ENCODE measurements at places on chromosomes 6 and 20.
A peak's percentile ranks its signal among the peaks of the same experiment; 100 is the strongest.

DNA sequence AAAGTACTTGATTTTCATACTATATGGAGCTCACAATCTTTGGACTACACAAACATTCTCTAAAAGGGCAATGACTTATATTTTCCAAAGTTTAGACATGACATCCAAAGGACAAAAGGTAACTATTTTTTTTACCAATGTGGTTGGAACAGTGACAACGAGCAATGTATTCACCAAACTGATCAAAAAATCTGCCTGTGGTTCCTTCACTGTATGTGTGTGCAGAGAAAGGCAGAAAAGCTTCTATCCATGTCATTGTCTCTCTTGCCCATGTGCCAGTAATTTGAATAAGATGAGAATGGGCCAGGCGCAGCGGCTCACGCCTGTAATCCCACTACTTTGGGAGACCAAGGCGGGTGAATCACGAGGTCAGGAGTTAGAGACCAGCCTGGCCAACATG, 25.5 kb downstream of the MCUR1 start:
- no peak for DNase-seq

- DNase-seq: no peak
Observed at GRCh38 chr6:129635396-129636130, 74.4 kb downstream of the ARHGAP18 start.

- no peak for DNase-seq
Observed at GRCh38 chr20:4771004-4771403, 49.3 kb downstream of the PRND start.

- no peak for DNase-seq
Observed at GRCh38 chr6:131013495-131013894, 49.5 kb downstream of the EPB41L2 start.

DNA sequence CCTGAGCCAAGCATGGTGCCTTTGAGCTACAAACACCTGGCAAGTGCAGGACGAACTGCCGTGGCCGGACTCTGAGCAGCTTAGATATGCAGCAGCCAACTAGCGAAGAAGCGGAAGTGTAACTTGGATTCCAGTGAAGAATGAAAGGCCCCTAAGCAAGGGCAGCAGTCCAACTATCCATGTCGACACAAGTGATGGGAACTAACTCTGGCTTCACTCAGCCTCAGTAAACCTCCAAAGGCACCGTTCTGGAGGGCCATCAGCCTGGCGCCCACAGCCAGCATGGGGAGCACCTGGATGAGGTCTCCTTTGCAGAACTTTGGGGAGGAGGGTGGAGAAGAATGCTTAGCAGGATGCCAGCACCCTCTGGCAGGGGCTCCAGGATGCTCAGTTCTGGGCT, 78.4 kb upstream of the MLN start:
- no peak for DNase-seq

DNA sequence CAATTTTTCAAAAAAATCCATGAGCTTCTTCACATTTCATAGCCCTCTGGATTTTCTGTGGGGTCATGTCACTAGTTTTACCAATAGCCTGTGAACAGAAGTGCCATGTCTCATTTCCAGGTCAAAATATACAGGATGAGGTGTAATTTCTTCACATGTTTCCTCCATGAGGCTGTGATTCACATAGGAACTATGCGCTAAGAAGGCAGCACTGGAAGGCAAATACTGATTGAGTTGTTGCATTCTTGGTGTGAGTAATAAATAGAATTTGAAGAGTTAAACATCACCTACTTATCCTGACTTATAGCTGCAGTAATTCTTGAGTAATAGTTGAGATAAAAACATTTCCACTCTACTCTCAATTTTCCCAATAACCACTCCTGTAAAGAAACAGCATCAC, 442.3 kb downstream of the HAO1 start:
- DNase-seq: peak; percentile 18

DNA sequence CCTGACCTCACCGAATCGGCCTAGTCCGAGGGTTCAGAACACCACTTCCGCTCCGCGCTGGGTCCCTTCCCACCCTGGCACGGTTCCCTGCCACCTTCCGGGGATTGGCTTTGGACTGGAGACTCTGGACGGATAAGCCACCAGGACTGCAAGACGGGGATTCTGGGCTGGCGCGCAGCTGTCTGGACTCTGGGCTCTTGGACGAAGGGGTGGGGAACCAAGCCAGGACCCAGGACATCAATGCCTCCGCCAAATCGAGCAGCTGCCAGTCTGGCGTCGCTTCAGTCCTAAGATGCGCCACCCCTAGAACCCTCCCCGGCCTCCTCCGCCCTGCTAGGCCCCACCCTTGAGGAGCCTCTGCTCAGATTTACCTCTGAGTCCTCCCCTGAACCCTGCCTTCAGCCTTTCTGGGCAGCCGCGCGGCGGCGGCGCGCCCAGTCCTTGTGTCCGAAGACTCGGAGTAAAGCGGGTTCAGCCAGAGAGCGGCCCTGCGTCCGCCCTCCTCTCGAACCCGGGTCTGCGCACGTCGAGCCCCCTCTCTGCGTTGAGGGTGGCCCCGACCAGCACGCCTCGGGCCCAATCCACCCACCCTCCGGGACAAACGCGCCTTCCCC, 1.2 kb downstream of the KCNK17 start:
- no peak for DNase-seq

GRCh38 chr6:96841345-96841744, 4.1 kb upstream of the GPR63 start:
- DNase-seq: no peak

- DNase-seq: no peak
Observed at GRCh38 chr6:118787724-118788423, 106.1 kb upstream of the ASF1A start.

GRCh38 chr6:13653296-13653695, 38.2 kb downstream of the NOL7 start:
- DNase-seq: no peak

DNA sequence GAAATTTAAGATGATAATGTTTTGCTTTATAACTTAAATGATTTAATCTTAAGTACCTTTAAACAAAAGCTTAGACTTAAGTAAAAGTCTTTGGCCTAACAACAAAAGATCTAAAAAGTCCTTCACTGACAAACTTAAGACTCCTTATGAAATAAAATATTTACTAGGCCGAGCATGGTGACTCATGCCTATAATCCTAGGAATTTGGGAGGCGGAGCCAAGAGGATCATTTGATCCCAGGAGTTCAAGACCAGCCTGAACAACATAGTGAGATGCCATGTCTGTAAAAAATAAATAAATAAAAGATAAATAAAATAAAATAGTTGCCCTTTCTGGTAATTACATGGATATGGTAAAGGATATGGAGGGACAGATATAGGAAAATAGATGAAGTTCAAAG, 12.4 kb downstream of the KATNA1 start:
- DNase-seq: no peak

GRCh38 chr6:9766240-9766915, 648.5 kb downstream of the TFAP2A start:
- DNase-seq: no peak

- no peak for DNase-seq
Observed at GRCh38 chr20:63772781-63773518, 33.4 kb downstream of the SLC2A4RG start.

DNA sequence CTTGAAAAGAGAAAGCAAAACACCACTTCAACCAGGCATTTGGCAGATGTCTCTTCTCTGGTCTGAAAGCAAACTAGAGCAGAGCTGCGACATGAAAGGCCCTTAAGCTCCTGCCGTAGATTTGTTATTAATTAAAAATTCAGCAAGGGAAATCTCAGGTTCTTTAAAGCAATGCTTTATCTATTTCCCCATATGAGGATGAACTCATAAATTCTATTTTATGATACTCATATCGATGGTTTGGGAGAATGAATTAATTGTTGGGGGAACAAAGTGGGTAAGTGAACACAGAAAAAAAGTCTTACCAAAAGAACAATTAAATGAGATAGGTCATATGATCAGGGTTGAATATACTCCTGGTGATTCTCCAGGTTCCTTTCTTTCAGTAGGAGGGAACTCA, 464.7 kb upstream of the SLC35B3 start:
- DNase-seq: no peak

DNA sequence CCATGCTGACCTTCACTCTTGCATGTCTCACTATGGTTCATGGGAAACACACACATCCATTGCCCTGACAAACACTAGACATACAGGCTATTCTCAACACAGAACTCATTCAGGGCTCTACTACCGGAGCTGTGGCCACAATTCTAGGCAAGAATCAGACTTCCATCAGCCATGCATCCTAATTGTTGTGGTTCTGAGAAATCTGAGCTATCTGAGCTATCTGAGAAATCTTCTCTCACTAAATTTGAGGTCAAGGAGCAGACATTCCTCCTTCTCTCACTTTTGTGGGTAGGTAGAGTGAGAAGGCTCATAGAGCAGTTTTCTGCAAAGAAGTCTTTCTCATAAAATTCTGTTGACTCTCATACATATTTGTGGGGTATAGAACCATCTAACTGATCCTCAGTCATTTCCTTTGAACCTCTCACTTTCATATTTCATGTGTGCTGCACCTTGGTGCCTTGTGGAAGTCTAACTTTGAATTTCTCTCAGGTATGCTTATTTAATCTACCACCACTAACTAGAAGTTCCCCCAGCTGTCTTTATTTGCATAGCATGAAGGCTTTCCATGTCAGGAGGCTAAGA, 43.6 kb downstream of the ADGRF1 start:
- no peak for DNase-seq

DNA sequence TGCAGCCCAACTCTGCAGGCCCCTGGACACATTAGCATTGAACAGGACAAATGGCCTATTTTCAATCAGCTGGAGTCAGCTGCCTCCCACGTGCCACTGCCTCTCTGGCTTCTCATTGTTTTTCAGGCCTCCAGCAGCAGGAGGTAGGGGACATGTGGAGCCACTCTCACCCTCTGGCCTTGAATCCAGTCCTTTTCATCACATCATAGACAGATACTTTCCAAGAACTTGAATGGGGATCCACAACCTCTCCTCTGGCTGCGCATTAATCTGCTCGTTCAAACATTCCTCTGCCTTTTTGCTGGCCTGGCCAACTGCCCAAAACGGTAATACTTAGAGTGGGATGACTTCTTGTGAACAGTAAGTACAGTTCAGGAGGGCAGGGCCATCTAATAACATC, 592.3 kb downstream of the PKHD1 start:
- no peak for DNase-seq

- DNase-seq: no peak
Observed at GRCh38 chr20:16363506-16364319, 209.5 kb downstream of the KIF16B start.

DNA sequence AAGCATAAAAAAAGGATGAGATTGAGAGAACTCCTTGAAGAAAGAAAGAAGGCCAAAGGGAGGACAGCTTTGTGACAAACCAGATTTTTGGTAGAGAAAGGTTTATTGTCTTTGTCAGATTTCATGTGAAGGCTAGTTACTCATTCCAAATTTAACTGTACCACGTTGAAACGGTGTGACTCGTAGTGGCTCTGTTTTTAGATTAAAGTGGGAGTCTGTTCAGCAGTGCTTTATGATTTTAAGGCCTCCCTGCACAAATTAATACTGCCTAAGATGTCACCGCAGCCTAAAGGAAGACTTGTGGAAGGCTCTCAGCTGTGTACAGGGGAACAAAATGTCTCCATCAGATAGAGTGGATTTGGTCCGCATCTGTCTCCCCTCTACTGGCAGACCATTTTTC, 35.9 kb downstream of the CDC40 start:
- DNase-seq: no peak

- DNase-seq: no peak
Observed at GRCh38 chr20:6831461-6831860, 64.0 kb downstream of the BMP2 start.

DNA sequence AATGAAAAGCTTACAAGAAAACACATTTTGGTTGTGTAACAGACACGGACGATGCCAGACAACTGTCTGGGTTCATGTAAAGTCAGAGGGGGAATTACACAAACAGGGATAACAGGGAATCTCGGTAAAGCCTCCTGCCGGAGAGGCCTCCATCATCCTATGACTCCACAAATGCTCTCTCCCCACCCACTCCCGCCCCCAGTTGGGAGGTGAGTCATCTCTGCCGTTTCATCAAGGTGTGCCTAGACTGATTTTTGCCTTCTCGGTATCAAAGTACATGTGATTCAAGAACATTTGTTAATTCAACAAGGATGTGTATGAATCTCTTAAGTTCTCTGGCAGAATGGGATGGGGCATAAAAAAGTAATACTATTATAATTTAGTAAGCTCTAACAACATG, 304.9 kb upstream of the PRDM1 start:
- DNase-seq: no peak

All from Panc1 (cell line).